Daoy (cell line): ENCODE measurements at places on chromosomes 5 and 9. TPM values are rescaled to one million over a fixed set of nuclear protein-coding genes. Genes with fewer than 3 reads are reported as not detected.
A peak's percentile ranks its signal among the peaks of the same experiment; 100 is the strongest.

Gene LYRM7
- total RNA-seq: 14.9 and 22.0 TPM in 2 replicates

GRCh38 chr5:149002053-149002452 is 60.8 kb downstream of the SH3TC2 start:
- DNase-seq: peak; percentile 99

DNA sequence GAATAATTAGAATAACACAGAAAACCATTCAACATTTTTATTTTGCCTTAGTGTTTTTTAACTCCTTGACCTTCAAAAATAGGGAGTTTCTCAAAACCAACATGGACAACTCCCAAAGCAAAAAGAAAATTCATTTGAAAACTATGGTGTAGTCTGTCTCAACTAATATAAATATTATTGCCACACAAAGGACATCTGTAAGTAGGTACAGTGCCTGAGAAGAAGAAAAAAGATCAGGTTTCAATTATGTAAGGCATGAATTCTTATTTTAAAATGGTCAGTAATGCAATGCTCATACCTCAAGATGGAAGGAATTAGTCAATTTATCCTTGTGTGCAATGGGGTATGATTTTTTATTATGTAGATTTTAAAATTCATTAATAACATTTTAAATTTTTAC is 109.6 kb upstream of the CNTLN start:
- DNase-seq: no peak

- peak; percentile 84 for DNase-seq
Measured at GRCh38 chr5:149860801-149861322, 83.7 kb downstream of the PDE6A start.

DNA sequence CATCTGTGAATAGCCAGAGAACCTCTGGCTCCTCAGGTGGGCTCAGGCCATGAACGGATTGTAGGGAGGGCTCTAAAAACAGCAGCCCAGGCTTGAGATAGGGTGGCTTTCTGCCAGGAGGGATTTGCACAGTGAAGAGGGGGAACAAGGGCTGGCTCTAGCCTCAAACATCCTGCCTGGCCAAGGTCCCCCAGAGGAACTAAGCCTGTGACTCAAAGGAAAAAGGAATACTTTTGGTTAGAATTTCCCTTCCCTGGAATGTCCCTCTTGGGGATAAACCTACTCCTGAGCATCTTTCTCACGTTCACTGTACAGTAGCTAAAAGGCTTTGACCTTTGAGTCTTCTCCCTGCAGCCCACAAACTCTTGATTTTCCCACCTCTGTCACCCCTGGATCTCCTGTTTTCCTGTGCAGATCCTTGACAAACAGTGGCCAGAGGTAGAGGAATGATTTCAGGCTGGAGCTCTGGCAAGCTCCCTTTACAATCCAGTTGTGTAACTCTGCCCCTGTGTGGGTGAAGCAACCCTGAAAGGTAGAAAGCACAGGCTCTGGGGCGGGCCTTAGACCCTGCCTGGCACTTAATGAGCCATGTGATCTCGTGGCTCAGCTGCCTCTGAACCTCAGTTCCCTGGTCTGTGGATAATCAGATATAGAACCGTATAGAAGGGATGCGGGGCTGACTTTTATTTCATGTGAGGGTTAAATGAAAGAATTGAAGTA is 17.4 kb downstream of the SEC61B start:
- DNase-seq: peak; percentile 78
